Placental epithelial cell (primary cell): ENCODE measurements at places on chromosomes 4 and X. TPM values are rescaled to one million over a fixed set of nuclear protein-coding genes. Genes with fewer than 3 reads are reported as not detected.

SLC9B1 gene
- total RNA-seq = 1.2 TPM in 1 of 2 replicates, not detected in the other

SHISA3 gene
- not detected in 2 replicates for total RNA-seq

SLC39A8 gene
- 30.2 and 43.1 TPM in 2 replicates for total RNA-seq

MAGEE1 gene
- 3.0 and 3.1 TPM in 2 replicates for total RNA-seq

HELT gene
- not detected in 2 replicates for total RNA-seq

MAGEA9 gene
- total RNA-seq = not detected in 2 replicates

RTL9 gene
- under 0.01 and 0.43 TPM in 2 replicates for total RNA-seq

FAT1 gene
- total RNA-seq = 107 and 188 TPM in 2 replicates
